ENCODE measurements at places on chromosomes 4 and X.

DNA sequence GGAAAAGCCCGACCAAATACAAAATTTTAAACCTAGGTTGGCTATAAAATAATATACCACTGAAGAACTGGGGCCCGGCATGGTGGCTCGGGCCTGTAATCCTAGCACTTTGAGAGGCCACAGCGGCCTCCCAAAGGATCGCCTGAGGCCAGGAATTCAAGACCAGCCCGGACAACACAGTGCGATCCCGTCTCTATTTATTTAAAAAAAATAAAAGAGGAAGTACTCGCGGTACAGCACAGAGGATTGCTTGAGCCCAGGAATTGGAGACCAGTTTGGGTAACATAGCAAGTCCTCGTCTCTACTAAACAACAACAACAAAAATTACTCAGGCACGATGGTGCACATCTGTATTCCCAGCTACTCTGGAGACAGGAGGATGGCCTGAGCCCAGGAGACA, 44.8 kb upstream of the CDKN2AIP start:
- no peak for DNase-seq

- DNase-seq: no peak
Measured at GRCh38 chr4:162853788-162854187, 312.9 kb downstream of the NAF1 start.

DNA sequence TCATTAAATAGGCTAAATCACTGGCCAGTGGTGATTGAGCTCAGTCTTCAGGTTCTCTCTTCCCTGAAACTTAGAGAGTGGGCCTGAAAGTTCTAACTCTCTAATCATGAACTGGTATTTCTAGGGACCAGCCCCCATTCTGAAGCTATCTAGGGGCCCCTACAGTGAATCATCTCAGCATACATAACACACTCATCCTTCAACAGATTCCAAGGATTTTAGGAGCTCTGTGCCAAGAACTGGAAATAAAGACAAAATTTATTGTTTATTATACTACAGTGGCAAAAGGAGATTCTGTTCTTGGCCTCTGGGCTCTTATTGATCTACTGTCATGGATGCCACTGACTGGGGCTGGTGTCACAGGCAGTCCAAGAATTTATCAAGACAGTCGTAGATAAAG, 263.8 kb upstream of the IGFBP7 start:
- DNase-seq: no peak

- no peak for DNase-seq
Measured at GRCh38 chr4:34191443-34191842, 2052.9 kb downstream of the ARAP2 start.

DNA sequence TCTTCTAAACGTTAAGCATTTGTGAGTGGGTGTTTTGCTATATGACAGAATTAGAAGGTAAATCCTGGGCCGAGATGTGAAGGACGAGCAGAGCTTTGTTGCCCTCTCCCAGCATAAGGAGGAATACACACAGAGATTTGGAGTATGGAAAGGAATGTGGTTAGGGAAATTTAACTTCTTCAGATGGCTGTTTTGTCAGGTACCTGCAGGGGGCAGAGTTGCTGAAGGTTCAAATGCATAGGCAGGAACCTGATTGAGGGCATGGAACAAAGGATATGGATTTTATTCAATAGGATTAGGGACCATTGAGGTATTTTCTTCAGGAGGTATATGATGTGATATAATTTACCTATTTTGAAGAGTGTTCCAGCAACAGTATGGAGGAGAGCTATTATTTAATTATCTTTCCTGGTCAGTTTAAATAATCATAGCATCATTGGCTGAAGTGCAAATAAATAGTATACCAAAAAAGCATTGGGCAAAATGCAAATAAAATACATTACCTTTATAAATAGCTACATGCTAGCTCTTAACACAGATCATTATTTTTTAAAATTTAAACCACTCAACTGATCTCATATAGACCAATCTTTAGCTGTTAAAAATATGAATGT, 143.6 kb downstream of the SLIT2 start:
- DNase-seq: no peak

DNA sequence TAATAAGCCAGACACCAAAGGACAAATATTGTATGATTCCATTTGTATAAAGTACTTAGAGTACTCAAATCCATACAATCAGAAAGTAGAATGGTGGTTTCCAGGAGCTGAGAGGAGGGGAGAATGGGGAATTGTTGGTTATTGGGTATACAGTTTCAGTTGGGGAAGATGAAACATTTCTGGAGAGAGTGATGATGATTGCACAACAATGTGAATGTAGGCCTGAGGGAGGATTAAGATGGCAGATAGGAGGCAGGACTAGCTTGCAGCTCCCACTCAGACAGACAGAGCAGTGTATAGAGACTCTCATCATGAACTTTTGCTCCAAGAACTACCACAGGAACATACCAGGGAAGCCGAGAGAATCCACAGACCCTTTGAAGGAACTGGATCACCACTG, 75.7 kb upstream of the PAK3 start:
- DNase-seq: no peak

GRCh38 chr4:113406723-113407016, 354.9 kb downstream of the CAMK2D start:
- DNase-seq: no peak

- no peak for DNase-seq
Measured at GRCh38 chr4:175048906-175049305, 130.7 kb downstream of the ADAM29 start.

DNA sequence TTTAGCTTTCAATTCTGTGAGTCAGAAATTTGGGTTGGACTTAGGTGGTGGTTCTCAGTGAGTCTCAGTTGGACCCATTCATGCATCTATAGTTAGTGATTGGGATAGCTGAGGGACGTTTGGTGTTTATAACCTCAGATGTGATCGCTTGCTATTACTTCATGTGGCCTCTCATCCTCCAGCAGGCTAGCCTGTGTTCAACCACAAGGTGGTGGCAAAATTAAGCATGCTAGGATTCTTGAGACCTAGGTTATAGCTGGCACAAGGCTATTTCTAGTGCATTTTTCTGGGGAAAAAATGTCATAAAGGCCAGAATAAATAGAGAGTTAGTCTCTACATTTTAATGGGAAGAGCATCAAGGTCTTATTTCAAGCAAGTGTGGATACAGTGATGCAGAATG, 10.9 kb upstream of the GRPR start:
- DNase-seq: no peak

DNA sequence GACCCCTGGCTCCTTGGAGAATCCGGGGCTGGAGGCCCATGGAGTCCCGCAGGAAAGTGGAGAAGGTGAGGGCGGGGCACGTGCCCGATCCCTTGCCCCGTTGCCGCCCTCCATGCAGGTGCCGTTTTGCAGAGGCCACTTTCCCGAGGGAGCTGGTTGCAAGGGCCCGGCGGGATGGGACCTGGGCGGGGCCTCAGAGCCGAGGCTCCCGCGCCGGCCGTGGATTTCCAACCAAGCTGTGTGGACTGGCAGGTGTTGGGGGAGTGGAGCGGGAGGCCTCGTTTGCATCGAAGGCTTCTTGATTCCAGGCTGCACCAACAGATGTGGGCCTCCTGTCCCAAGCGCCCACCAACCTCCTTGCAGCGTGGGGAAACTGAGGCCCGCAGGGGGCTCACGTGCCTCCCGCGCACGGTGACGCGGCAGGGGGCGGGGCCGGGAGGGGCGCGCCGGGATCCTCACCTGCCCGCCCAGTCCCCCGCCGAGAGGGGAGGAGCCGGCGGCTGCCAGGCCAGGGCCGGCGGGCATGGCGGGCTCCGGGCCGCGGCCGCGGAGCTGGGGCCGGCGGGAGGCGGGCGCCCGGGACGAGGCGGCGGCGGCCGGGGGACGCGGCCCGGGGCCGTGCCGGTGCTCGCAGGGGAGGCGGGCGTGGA, 24.9 kb downstream of the SH3BP2 start:
- DNase-seq: no peak

DNA sequence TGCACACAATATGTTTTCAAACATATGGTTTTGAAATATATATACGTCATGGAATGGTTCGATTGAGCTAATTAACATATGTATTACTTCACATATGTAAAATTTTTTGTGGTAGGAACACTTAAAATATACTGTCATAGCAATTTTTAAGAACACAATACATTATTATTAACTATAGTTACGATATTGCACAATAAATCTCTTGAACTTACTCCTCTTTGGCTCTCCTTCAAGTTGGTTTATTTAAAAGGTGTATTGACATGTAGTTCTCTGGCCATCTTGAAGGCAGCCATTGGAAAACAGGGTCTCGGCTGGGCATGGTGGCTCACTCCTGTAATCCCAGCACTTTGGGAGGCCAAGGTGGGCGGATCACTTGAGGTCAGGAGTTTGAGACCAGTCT, 53.8 kb downstream of the CASP3 start:
- DNase-seq: no peak

- DNase-seq: no peak
Measured at GRCh38 chr4:31793907-31794306, 1073.7 kb downstream of the PCDH7 start.

- DNase-seq: no peak
Measured at GRCh38 chr4:109701566-109702410, 1.5 kb downstream of the CASP6 start.

DNA sequence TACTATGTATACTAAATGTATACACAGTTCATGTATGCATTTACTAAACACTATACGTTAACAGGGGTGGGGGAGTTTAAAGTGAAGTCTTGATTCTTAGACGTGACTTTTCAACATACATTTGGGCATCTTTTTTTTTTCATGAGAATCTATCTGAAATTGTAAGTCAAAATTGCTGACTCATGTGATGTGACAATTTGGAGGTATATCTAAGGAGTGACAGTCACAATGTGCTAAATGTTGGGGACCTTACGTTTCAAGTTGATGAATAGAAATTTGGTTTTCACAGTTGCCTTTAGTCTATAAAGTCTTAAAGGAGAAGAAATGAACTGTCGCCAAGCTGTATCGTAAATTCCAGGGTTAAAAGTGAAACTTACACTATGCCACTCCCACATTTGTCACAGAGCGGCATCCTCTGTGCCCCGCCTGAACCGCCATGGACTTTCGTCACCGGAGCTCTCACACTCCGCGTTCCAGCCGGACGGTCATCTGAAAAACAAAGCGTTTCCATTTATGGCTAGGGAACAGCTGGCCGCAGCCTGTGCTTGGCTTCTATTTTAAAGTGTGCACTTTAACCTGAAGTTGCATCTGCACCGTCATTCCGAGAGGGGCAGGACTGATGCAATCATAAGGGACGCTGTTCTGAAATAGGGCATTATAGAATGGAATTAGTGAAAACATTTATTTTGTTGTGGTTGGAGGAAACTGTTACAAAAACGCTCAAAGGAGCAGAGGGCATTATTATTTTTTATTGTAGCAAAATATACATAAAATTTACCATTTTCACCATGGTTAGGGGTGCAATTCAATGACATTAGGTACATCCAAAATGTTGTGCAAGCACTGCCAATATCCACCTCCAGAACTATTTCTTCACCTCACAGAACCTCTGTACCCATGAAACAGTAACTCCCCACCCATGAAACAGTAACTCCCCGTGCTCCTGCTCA, 30.9 kb downstream of the PDLIM3 start:
- DNase-seq: no peak

GRCh38 chrX:133563705-133564104, 148.4 kb upstream of the GPC4 start:
- no peak for DNase-seq

- no peak for DNase-seq
Measured at GRCh38 chr4:149291463-149291862, 524.2 kb downstream of the IQCM start.

All from hematopoietic multipotent progenitor cell (in vitro differentiated cells).